ENCODE measurements at places on chromosomes 3 and 15. TPM values are rescaled to one million over a fixed set of nuclear protein-coding genes. Genes with fewer than 3 reads are reported as not detected.

SLC51B gene
- not detected for total RNA-seq

CEP97 gene
- total RNA-seq, result 7.3 TPM

PLXND1 gene
- 3.7 TPM for total RNA-seq

ZNF660 gene
- 5.2 TPM for total RNA-seq

DAZL gene
- not detected for total RNA-seq

SPG11 gene
- 161 TPM for total RNA-seq

LRRN1 gene
- total RNA-seq, result 0.81 TPM

CLRN1 gene
- not detected for total RNA-seq

PARL gene
- total RNA-seq, result 57.8 TPM

TNFSF10 gene
- total RNA-seq, result 7.4 TPM

LNP1 gene
- 2.4 TPM for total RNA-seq

GATM gene
- total RNA-seq, result 15.7 TPM

TNK2 gene
- 108 TPM for total RNA-seq

HTR3E gene
- not detected for total RNA-seq

GHSR gene
- total RNA-seq, result not detected

CCDC9B gene
- total RNA-seq, result 2.1 TPM

KLHL18 gene
- total RNA-seq, result 38.0 TPM

CEMIP gene
- 0.51 TPM for total RNA-seq

ITIH3 gene
- not detected for total RNA-seq

TMC3 gene
- total RNA-seq, result not detected

SLC2A2 gene
- total RNA-seq, result not detected

LOXL1 gene
- 0.61 TPM for total RNA-seq

ARL14 gene
- 0.17 TPM for total RNA-seq

PLSCR1 gene
- 37.2 TPM for total RNA-seq

ARF4 gene
- total RNA-seq, result 43.0 TPM

GABRB3 gene
- not detected for total RNA-seq

CA12 gene
- not detected for total RNA-seq

ANKRD63 gene
- total RNA-seq, result 0.32 TPM

ZIC1 gene
- not detected for total RNA-seq

KIF9 gene
- total RNA-seq, result 2.5 TPM

RPL39L gene
- 4.7 TPM for total RNA-seq

DLL4 gene
- total RNA-seq, result 0.05 TPM

GOLGA6B gene
- not detected for total RNA-seq

FAM107A gene
- not detected for total RNA-seq

POPDC2 gene
- total RNA-seq, result 5.5 TPM

WNT7A gene
- not detected for total RNA-seq

PROS1 gene
- total RNA-seq, result not detected

EIF5A2 gene
- total RNA-seq, result 6.9 TPM

KIF7 gene
- total RNA-seq, result 0.22 TPM

MORC1 gene
- total RNA-seq, result not detected

CPLX3 gene
- 0.22 TPM for total RNA-seq

STXBP5L gene
- total RNA-seq, result not detected

ATP1B3 gene
- total RNA-seq, result 68.8 TPM

RTP4 gene
- 9.0 TPM for total RNA-seq

SLITRK3 gene
- total RNA-seq, result not detected

RLBP1 gene
- not detected for total RNA-seq

ATP13A5 gene
- total RNA-seq, result not detected

FILIP1L gene
- 1.5 TPM for total RNA-seq
